ENCODE measurements at places on chromosomes 1 and 21.
A peak's percentile ranks its signal among the peaks of the same experiment; 100 is the strongest.

GRCh38 chr21:36661511-36662309 is 37.2 kb upstream of the SIM2 start:
- no peak for DNase-seq

- no peak for DNase-seq
These were observed 513 bp downstream of the PBX1 start for GRCh38 chr1:164559342-164560051.

GRCh38 chr21:32772281-32773047 is 909 bp upstream of the PAXBP1 start:
- DNase-seq, result peak; percentile 63

DNA sequence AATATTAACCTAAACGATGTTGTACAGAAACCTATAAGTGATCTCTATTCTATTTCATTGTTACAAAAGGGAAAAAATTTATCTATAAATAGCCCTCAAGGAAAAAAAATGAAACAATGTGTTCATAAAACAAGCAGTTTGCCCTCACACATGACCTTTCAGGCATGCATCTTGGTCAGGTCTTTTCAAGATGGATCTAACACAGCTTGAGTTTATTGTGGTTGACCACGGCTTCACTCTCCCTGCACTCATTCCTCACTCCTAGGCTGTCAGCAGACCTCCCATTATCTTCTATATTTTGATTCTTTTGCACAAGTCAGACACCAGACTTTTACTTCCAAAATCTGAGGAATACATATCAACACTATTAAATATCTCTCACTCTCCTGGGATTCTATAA is 544.3 kb downstream of the KCNT2 start:
- no peak for DNase-seq

GRCh38 chr1:160258177-160258798 is 4.1 kb downstream of the DCAF8 start:
- DNase-seq, result no peak

DNA sequence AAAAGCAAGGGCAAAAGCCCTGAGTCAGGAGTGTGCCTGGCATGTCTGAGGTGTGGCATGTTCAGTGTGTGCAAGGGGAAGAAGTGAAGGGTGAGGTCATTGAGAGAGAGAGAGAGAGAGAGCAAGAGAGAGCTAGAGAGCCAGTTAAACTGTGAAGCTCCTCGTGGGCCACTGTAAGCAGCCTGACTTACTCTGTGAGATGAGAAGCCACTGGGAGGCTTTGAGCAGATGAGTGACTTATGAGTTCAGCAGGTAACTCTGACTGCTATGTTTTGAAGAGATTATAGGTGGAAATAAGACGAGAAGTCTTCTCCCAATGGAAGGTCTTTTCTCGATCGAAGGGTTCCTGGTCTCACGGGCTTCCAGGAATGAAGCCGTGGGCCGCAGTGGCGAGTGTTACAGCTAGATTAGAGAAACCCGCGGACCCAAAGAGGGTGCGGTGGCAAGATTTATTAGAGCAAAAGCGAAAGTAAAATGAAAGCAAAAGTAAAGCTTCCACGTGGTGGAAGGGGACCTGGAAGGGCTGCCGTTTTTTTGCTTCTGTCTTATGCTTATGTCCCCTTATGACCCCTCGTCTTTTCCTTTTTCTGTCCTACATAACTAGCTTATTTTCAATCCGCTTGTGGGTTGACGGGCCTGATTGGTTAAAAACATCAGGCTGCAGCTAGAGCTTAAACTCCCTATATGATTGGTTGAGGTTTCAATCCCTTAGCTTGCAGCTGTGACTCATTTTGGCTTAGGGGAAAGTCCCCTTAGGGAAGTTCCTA is 323.1 kb upstream of the FAM78B start:
- DNase-seq, result peak; percentile 11

DNA sequence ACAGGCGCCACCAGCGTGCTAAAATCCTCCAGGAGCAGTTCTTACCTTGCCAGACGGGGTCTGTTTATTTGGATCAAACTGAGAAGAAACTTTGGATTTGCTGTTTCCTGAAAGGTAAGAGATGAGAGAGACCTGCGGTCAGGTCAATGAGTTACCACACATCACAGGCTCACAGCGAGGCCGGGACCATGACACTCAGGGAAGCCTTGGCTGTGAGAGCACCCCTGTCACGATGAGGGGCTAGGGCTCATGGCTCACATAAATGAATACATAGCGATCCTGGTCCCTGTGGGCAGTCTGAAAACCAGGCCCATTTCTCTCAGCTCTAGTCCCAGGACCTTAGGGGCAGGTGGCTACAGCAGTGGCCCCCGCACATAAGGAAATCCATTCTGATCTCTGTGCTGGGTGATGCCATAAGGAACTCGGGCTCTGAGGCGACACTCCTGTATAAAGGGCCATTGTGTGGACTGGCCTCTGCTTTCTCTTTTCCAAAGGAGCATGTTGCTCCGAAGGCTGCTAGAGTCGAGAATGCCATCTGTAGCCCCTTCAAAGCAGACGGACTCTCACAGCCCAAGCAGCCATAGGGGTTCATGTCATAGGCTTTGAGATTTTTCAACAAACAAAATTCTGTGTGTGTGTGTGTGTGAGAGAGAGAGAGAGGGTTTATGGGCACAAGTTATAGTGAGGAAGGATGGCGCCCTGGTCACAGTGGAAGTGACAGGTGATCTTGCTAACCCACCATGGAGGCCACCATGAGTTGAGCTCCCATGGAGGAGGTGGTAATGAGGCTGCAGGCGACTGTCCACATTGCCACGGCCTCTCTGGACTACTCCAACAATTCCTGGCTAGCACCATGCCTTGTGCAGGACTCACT is 9.0 kb upstream of the SRM start:
- no peak for DNase-seq

DNA sequence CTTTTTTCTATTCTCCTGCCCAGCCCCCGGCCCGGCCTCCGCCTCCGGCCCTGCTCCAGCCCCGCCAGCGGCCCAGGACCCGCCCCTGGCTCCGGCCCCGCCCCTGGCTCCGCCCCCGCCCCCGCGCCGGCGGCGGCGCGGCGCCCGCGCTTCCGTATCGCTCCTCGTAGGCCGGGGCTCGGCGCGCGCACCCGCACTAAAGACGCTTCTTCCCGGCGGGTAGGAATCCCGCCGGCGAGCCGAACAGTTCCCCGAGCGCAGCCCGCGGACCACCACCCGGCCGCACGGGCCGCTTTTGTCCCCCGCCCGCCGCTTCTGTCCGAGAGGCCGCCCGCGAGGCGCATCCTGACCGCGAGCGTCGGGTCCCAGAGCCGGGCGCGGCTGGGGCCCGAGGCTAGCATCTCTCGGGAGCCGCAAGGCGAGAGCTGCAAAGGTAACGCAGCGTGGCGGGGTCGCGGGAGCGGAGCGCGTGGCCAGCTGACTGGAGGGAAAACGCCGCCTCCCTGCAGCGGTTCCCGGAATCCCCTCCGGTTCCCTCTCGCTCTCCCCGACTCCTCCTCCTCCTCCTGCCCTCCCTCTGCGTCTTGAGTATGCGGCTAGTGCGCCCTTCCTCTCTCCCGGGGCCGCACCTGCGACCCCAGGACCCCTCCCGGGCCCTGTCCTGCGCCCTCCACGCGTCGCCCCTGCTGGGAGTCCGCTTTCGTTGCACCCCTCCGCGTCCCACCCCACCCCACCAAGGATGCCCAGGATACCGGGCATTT is at the start of gene IFNAR2:
IFNAR2 (plus strand) TSS at position 155 of the 761 bp plus-strand sequence. CDS start 11,985 bp downstream, outside the sequence.
- peak; percentile 60 for DNase-seq

DNA sequence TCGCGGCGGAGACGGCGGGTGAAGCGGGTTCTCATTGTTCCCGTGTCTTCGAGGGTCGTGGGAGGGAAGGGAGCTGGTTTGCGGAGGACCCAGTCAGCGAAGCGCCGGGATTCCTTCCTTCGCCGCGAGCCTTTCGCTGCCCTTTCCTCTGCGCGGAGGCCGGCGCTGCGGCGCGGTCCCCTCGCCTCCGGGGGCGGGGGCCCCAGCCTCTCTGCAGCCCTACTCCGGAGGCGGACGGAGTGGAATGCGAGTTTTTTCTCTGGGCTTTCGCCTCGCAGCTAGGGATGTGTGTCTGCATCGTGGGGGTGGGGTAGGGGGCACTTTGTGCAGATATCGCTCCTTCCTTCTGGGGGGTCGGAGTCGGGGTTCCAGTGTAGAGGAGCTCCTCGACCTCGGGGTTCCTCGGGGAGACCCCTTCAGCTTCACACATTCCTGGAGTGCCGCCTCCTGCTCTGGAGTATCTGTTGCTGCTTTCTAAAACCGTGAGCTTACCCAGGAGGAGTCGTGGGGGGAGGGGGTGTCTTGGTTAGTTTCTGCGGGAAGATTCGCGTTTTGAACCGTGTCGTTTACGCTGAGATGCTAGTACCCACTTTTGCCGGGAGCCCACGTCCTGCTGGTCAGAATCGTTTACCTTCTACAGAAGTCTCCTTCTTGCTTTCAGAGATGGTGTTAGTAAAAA is 595 bp downstream of the RNF2 start:
- DNase-seq, result peak; percentile 25

GRCh38 chr1:58570817-58571216 is 6.2 kb downstream of the TACSTD2 start:
- no peak for DNase-seq

DNA sequence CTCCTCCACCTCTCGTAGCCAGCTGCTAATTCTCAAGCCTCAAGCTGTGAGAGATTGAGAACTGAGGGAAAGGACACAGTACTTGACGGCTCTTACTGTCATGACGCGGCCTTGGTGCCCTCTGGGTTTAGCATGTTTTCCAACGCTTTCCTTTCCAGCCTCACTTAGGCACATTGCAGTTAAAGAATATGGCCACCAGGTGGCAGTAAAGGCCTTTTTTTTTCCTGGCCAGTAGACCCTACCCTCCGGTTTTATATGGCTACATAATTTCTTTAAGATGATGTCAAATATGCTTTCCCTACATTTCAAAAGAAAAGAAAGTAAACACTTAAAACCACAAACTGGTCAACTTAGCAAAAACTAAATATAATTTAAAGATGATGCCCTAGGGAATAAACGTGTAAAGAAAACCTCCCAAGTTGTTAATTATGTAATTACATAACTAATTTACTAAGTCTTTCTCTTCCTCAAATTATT is 56.8 kb upstream of the PRDX6 start:
- peak; percentile 38 for DNase-seq

- DNase-seq, result no peak
These were observed 155.7 kb upstream of the BEND5 start for GRCh38 chr1:48932366-48932765.

DNA sequence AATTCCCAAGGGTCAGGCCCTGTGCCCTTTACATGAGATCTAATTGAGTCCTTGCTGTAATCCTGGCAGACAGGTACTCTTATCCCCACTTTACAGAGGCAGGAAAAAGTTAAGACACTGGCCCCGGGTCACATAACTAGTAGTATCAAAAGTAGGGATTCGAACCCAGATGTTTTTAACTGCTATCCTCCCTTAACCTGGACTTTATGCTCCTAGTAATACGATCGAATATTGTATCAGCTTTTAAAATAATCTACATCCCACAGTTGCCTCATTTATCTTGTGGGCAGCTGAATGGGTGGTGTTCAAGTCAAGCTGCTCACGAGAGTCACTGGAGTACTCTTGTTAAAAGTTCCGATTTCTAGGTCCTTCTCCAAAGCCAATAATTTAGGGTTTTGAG is 25.5 kb upstream of the TMEM51 start:
- DNase-seq, result no peak

DNA sequence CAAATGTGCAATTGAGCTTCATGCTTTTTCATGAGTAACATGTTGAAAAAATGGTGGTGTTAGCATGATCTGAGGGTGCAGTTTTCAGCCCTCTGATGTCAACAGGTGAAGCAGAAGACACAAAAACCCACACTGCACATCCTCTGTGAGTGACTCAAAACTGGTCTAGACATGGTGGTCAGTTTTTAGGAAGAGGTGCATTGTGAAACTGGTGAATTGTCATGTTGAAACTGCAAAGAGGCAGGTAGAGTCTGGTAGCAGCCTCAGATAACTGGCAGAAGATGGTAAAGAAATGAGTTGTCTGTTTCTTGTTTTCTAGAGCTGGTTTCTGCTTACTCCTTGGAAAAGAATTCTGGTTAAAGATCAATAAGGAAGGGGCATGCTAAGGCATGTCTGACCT is 97.3 kb upstream of the HMCN1 start:
- peak; percentile 4 for DNase-seq

GRCh38 chr1:117860896-117861610 is 68.4 kb downstream of the GDAP2 start:
- no peak for DNase-seq

DNA sequence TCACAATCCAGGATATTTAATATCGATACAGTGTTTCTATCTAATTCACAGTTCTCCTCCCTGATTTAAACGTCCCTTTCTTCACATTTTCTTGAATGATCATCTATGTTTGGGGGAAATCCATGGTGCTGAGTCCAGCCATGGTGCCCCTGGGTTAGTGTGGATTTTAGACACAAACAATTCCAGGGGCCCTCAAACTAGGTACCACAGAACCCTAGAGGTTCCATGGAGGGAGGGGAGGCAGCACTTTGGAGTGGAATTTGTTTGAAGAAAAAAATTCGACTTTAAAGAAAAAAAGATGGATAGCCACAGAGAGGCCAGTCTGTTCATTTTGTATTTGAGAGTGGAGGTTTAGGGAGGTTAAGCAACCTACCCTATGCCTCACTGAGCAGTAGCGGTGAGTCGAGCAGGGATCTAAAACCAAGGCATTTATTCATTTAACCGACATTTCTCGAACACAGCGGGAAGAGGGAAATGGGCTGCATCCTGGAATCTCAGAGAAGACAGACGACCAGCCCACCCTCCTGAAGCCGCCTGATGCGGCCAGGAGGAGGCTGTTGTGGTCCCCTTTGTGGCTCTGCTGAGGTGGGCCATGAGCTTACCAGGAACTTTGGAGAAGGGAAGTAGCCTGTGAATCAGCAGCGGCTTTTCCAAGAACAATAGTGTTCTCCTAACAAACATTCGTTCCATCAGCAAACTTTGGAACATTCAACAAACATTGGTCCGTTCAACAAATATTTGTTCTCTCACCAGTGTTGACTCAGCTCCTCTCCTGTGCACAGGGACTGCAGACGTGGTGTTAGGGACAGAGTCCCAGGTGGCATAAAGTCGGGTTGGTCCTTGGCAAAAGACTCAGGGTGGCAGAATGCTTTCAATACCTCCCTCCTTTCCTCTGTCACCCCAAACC is 103.5 kb upstream of the ZBTB40 start:
- no peak for DNase-seq

- no peak for DNase-seq
These were observed 419.5 kb downstream of the LRRIQ3 start for GRCh38 chr1:73778471-73778870.

DNA sequence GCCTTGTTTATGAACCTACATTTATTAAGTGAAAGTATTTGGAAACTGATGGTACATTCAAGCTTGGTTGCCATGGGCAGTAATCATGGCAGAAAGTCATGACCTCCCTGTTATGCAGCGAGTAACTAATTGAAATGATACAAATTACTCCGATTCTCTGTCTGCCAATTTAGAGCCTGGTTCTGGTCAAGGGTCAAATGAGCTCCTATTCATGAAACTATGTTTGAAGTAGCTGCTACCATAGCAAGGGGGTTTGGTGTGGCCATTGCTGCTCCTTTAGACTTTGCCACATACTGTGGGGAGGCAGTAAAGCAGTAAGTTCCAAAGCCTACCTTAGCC is 187.2 kb upstream of the FOXD3 start:
- DNase-seq, result no peak

- no peak for DNase-seq
These were observed 81.1 kb downstream of the PGM1 start for GRCh38 chr1:63674238-63674864.

Measured in stimulated activated CD4-positive, alpha-beta T cell treated with anti-CD3 and anti-CD28 coated beads, Interleukin-12 subunit alpha, Interleukin-12 subunit beta, amount 100 ng/mL, for 24 hours (primary cell).